Muscle of leg (tissue), 16 donors: ENCODE measurements at places on chromosomes 13 and 19. TPM values are rescaled to one million over a fixed set of nuclear protein-coding genes. Genes with fewer than 3 reads are reported as not detected.

PEG3 gene
- 180 TPM for total RNA-seq

ZNF792 gene
- 5.1 TPM for total RNA-seq

SLC25A23 gene
- total RNA-seq = 16.7 TPM

ZNF738 gene
- total RNA-seq = 19.9 TPM

SF3A2 gene
- total RNA-seq = 23.8 TPM

NLRP9 gene
- not detected for total RNA-seq

CRLF1 gene
- 35.0 TPM for total RNA-seq

ERCC2 gene
- 6.6 TPM for total RNA-seq

BEST2 gene
- total RNA-seq = not detected

- no peaks in the 10 kb centered on the region for H3K36me3 ChIP-seq
- DNase-seq = peak; percentile 78
- H3K27me3 ChIP-seq = peaks cover 31% of the 10 kb centered on the region
- no peak overlapping the region for H3K4me3 ChIP-seq
- peak overlapping the region; percentile 48 for H3K27ac ChIP-seq
Observed at GRCh38 chr13:46389457-46390451, 2.7 kb upstream of the RUBCNL start.

GRCh38 chr13:28056970-28057712 lies 43.2 kb downstream of the FLT3 start:
- DNase-seq = no peak
- no peak overlapping the region for H3K4me3 ChIP-seq
- H3K27me3 ChIP-seq = no peaks in the 10 kb centered on the region

DNA sequence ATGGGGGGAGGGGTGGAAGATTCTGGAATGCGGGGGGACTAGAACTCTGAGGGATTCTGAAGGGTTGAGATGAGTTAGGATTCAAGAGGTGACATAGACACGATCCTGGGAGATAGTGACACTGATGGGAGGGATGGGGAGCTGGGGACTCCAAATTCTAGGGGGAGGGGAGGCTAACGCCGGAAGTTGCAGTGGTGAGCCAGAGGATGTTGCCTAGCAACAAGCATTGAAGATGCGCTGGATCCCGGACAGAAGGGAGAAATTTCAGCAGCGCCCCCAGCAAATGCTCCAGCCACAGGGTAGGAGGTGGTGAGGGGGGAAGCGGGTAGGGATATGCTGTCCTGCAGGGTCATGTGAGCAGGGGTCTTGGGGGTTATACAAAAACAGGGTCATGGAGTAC lies 6.9 kb upstream of the LTBP4 start:
- H3K4me3 ChIP-seq = no peak overlapping the region
- H3K36me3 ChIP-seq = no peaks in the 10 kb centered on the region
- DNase-seq = no peak
- peaks cover 25% of the 10 kb centered on the region for H3K4me1 ChIP-seq

DNA sequence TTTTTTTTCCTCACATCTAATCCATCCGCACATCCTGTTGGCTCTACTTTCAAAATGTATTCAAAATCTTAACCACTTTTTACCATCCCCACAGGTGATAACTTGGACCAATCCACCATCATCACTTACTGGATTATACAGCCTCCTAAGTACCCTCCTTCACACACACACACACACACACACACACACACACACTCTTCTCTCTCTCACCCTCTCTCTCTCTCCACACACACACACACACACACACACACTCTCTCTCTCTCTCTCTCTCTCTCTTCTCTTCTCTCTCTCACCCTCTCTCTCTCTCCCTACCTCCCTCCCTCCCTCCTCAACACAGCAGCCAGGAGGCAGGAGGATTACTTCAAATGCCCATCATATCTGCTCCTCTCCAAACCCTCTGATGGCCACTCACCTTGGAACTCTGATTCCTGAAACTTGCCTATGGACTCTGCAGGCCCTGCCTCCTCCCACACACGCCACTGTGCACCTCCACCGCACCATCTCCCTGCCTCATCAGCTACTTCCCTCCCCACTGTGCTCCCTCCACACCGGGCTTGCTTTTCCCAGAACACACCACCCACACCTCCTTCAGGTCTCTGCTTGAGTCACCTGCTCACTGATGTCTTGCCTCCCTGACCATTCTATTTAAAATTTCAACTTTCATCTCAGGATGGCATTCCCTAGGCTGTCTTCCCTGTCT lies 39.7 kb downstream of the RCBTB2 start:
- peaks cover 11% of the 10 kb centered on the region for H3K4me1 ChIP-seq
- peaks cover 15% of the 10 kb centered on the region for H3K36me3 ChIP-seq
- no peak for DNase-seq
- H3K27ac ChIP-seq = peak overlapping the region; percentile 52
- H3K27me3 ChIP-seq = no peaks in the 10 kb centered on the region

DNA sequence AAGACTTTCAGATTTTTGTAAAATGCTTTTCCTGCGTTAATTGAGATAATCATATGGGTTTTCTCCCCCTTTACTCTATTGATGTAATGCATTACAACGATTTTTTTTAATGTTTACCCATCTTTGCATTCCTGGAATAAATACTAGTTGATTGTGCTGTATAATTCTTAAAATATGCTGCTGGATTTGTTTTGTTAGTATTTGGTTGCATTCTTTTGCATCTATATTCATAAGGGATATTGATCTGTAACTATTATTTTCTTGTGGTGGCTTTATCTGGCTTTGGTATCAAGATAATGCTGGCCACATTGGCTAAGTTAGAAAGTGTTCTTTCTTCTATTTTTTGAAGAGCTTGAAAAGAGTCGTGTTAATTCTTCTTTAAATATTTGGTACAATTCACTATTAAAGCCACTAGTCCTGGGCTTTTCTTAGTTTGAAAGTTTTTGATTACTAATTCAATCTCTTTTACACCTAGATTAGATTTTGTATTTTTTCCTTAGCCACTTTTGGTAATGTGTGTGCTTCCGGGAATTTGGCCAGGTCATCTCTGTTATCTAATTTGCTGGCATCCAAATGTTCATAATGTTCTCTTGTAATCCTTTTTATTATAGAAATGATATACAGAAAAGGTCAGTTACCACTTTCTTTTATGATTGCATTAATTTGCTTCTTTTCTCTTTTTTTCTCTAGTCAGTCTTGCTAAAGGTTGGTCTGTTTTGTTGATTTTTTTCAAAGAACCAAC lies 29.8 kb downstream of the KL start:
- no peaks in the 10 kb centered on the region for H3K36me3 ChIP-seq
- H3K4me3 ChIP-seq = no peak overlapping the region
- H3K27ac ChIP-seq = no peak overlapping the region
- DNase-seq = no peak
- H3K4me1 ChIP-seq = no peaks in the 10 kb centered on the region

DNA sequence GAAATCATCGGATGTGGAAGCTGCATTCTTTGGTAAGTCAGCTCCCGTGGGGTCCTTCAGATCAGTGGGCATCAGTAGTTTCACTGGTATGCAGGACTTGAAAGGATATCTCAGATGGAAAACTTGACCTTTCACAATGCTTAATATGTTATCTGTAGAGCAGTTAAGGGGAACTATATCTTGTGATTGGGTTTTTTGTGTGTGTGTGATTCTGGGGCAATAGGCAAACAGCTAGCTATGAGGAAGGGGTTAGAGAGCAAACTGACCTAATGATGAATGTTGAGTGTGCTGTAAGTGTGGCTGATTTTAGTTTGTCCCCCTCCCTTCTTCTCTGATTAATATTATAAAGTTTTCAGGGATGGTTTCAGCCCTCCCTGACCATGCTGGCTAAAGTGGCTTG lies 53.3 kb downstream of the ACSBG2 start:
- no peaks in the 10 kb centered on the region for H3K27me3 ChIP-seq
- no peak overlapping the region for H3K27ac ChIP-seq
- H3K36me3 ChIP-seq = peaks cover 4% of the 10 kb centered on the region
- H3K4me3 ChIP-seq = no peak overlapping the region
- H3K4me1 ChIP-seq = no peaks in the 10 kb centered on the region

DNA sequence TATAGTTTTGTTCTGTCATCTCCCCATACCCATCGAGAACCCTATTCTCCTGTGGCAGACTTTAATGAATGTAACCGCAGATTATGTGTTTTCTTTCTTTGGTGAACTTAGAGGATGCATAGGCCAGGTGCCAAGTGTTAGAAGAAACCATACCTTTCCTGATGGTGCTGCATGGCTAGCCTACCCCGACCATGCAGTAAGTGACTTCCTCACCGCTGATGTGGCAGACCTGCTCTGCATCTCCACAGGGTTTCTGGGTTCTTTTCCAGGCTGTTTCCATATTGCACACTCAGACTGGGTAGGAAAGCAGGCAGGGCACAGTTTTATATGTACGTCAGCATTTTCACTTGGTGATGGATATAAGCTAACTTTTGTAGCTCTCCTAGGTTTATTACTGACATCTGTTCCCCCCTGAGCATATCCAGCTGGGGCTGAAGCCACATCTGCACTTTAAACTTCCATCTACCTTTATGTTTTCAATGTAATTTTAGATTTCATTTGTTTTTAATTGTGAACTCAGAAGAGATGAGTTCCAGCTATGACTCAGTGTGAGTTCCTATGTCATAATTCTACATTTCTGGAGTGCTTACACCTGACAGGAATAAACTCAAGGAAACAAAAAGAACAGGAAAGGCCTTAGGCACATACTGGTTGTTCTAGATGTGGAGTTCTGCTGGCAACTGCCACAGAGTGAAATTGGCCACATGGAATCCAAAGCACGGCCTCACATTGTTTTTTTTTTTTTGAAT lies 42.3 kb downstream of the LRCH1 start:
- H3K36me3 ChIP-seq = no peaks in the 10 kb centered on the region
- H3K4me1 ChIP-seq = peaks cover 13% of the 10 kb centered on the region
- no peaks in the 10 kb centered on the region for H3K27me3 ChIP-seq

DNA sequence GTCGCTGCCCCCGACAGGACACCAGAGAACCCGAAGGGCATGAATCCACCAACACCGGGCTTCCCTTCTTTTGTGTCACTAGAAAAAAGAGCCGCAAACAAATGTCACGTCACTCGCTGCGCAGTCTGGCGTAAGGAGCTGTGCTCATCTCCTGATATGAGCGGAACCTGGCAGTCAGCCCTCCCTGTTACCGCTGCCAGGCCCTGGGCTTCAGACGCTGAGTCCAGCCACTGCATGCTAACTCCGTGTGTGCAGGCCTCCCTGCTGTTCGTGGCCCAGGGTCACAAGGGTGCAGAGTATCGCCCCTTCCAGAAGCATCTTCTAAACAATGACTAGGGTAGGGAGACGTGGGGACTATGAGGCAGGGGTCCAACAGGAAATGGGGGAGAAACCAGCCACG lies 71.3 kb downstream of the SLC7A1 start:
- no peak overlapping the region for H3K27ac ChIP-seq
- H3K4me3 ChIP-seq = no peak overlapping the region
- peaks cover 52% of the 10 kb centered on the region for H3K36me3 ChIP-seq
- peaks cover 10% of the 10 kb centered on the region for H3K4me1 ChIP-seq

GRCh38 chr13:59770451-59770850 lies 393.3 kb downstream of the DIAPH3 start:
- H3K4me3 ChIP-seq = no peak overlapping the region
- peaks cover 4% of the 10 kb centered on the region for H3K4me1 ChIP-seq
- peak; percentile 11 for DNase-seq
- H3K36me3 ChIP-seq = no peaks in the 10 kb centered on the region

DNA sequence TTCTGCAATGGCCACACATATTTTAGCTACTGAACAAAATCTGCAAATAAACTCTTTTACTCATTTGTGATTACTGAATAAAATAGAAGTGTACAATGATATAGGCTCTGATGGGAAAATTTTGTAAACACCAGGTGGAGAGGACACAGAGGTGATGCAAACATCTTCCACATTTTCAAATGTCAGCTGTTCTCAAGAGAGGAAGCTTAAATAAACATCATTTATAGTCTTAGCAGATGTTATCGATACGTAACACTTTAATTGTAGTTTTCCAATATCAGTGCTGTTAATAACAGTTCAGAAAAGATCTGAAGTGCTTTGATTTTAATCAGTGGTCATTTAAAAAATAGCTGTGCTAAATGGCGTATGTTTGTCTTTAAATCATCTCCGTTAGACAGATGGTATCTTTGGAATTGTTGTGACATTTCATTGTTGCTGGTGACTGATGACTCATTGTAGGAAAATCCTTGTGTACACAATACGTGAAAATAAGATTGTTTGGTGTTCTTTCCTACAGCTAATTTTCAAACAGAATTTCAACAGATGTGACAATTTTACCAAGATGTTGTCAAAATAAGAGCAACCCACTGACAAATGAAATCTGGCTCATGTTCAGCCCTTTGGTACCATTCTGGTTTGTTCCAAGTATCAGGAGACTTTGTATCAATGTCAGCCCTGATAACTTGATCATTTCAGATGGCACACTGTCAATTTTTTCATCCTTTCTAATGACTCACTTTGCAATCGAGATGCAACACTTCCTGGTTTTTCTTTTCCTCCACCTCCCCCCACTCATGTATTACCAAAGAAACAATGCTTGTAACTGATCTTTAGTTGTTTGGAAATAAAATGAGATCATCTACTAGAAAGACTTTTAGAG lies 516.0 kb downstream of the DCT start:
- no peak overlapping the region for H3K27ac ChIP-seq
- no peaks in the 10 kb centered on the region for H3K4me1 ChIP-seq
- no peak overlapping the region for H3K4me3 ChIP-seq
- no peaks in the 10 kb centered on the region for H3K27me3 ChIP-seq

DNA sequence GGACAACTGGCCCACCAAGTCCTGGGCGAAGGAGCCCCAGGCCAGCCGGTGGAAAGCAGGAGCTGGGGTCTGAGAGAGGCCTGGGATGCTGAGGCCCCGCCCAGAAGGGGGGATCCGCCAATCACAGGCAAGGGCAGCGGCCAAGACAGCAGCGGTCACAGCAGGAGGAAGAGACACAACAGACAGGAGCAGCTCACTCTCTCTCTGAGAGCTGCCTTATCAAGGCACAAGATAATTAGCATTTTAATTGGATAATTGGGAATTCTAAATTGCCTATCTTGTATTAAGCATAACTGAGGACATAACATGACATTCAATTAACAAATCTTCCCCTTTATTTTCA lies 46.2 kb downstream of the CEBPG start:
- H3K27me3 ChIP-seq = no peaks in the 10 kb centered on the region
- no peak for DNase-seq
- no peaks in the 10 kb centered on the region for H3K36me3 ChIP-seq
- peaks cover 12% of the 10 kb centered on the region for H3K4me1 ChIP-seq

DNA sequence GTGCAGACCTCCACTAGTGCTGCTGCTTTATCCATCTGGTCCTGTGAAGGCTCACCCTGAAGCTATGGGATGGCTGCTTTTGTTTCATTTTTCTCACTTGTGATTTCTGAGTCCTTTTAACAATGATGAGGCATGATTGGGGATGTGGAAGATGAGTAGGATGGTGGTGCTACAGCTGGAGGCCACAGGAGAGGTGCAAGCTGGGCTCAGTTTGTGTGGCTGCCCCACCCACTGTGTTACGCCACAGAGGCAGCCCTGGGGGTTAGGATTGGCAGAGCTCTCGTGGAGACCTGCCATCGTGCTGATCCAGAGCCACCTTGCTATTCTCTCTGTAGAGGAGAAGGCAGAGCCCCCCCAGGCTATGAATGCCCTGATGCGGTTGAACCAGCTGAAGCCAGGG lies 19.6 kb upstream of the QTRT1 start:
- no peaks in the 10 kb centered on the region for H3K4me1 ChIP-seq
- H3K27me3 ChIP-seq = no peaks in the 10 kb centered on the region
- H3K4me3 ChIP-seq = no peak overlapping the region
- peaks cover 97% of the 10 kb centered on the region for H3K36me3 ChIP-seq
- DNase-seq = no peak
- no peak overlapping the region for H3K27ac ChIP-seq

- no peaks in the 10 kb centered on the region for H3K27me3 ChIP-seq
- peaks cover 9% of the 10 kb centered on the region for H3K36me3 ChIP-seq
- no peak for DNase-seq
- no peak overlapping the region for H3K27ac ChIP-seq
- no peaks in the 10 kb centered on the region for H3K4me1 ChIP-seq
Observed at GRCh38 chr13:99565478-99566124, 64.3 kb downstream of the TM9SF2 start.

- no peak for DNase-seq
- no peaks in the 10 kb centered on the region for H3K36me3 ChIP-seq
- peaks cover 17% of the 10 kb centered on the region for H3K4me1 ChIP-seq
- no peaks in the 10 kb centered on the region for H3K27me3 ChIP-seq
Observed at GRCh38 chr19:16301999-16302694, 22.5 kb upstream of the KLF2 start.
